ENCODE measurements at places on chromosomes 13 and 19. TPM values are rescaled to one million over a fixed set of nuclear protein-coding genes. Genes with fewer than 3 reads are reported as not detected.

DNA sequence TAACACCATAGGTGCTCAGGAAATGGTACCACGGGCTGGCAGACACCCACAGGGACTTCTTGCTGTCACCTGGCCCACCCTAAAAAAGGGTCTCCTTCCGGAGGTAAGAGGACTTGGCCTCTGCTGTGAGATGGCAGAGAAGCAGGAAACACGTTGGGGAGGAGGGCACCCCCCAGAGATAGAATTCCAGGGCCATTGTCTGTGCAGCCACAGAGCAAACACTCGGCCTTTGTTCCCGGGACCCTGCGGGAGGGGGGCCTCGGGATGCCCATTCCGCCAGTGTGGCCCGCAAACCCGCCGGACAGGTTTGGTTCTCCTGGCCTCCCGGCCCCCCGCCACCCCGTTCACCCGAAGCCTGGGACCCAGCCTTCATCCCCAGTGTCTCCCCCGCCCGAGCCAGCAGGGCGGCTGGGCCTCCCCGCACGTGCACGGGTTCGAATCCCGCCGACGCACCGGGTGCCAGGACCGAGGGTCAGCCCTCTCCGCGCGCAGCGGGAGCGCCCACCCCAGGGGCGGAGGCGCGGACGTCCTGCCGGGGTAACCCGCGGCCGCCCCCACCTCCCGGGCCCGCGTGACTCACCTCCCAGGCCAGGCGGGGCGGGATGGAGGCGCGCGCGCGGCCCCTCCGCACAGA, 714 bp downstream of the PLPP2 start:
- peaks cover 84% of the 10 kb centered on the region for H3K27me3 ChIP-seq
- H3K4me1 ChIP-seq, result peaks cover 40% of the 10 kb centered on the region
- no peak for DNase-seq
- no peaks in the 10 kb centered on the region for H3K36me3 ChIP-seq
- no peak overlapping the region for H3K27ac ChIP-seq

DNA sequence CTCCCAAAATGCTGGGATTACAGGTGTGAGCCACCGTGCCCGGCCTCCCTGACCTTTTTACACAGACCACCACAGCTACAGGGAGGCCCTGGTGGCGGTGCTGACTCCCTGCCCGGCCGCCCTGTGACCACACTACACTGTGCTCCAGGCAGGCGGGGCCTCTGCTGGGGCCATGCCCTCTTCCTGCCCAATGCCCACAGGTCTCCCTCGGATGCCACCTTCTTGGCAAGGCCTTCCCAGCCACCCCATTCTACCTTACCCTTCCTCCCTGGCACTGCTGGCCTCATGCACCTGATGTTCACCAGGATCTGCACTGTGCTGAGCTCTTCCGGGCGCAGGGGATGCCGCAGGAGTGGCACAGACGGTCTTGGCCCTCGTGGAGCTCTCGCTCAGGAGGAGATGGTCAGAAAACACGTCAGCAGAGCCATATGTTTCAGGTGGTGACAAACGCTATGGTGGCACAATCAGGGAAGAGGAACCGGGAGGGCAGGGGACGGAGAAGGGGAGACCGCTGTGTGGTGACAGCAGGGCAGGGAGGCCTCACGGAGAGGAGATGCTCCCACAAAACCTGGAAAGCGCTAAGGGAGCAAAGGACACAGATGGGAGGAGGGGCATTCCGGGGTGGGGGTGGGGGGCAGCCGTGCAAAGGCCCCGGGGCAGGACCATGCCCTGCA, 4.1 kb downstream of the PIP5K1C start:
- DNase-seq, result no peak
- H3K27me3 ChIP-seq, result no peaks in the 10 kb centered on the region
- H3K27ac ChIP-seq, result no peak overlapping the region
- H3K36me3 ChIP-seq, result peaks cover 3% of the 10 kb centered on the region

DNA sequence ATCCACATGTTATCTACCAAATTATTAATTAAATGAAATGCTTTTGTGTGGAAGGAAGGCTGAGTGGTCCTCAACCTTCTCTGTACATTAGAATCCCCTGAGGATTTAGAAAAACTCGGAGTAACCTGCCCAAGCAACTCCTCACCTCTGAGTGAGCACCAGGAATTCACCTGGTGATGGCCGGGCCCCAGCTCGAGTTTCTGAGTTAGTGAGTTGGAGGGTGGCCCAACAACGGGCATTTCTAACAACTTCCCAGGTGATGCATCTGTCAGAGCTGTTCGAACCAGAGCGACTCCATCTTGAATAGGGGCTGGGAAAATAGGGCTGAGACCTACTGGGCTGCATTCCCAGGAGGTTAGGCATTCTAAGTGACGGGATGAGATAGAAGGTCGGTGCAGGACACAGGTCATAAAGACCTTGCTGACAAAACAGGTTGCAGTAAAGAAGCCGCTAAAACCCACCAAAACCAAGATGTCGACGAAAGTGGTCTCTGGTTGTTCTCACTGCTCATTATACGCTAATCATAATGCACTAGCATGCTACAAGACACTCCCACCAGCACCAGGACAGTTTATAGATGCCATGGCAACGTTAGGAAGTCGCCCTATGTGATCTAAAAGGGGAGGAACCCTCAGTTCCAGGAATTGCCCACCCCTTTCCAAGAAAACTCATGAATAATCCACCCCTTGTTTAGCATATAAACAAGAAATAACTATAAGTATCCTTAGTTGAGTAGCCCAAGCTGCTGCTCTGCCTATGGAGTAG, 44.2 kb upstream of the SHISA2 start:
- no peaks in the 10 kb centered on the region for H3K36me3 ChIP-seq
- DNase-seq, result no peak
- no peak overlapping the region for H3K27ac ChIP-seq
- no peaks in the 10 kb centered on the region for H3K27me3 ChIP-seq
- no peaks in the 10 kb centered on the region for H3K4me1 ChIP-seq

DNA sequence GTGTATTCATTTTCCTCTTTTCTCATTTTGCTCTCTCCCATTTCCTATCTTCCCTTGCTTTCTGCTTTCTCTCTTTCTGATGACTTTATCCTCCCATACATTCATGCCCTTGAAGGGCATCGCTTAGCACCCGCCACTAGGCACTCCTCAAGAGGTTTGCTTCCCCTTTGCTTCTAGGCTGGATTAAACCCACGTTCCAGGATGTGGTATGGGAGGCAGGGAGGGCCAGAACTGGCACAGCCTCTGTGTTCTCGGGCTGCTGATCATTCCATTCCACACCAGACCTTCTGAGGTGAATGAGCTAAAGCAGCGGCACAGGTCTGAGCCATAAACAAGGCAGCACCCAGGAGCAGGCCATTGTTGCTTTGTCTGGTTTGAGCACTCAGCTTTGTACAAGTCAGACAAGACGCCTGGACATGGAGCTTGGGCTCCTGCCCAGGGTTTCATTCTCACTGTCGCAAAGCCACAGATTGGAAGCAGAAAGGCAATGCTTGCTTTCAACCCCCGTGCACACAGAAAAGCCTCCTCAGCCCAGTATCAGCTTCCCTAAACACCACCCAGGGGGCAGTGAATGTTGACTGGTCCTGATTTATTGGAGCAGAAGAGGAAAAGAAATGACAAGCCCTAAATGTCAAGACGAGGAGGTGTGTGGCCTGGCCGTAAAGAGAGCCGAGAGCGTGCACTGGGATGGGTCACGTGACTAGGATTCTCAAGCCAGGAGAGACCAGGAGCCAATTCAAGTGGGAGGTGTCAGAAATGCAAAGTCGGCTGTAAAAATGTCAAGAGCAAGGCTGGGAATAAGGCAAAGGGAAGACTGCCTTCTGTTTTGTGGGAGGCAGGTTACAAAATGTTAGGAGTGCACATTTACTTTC, 218.0 kb upstream of the SERP2 start:
- H3K4me3 ChIP-seq, result no peak overlapping the region
- H3K4me1 ChIP-seq, result no peaks in the 10 kb centered on the region
- no peaks in the 10 kb centered on the region for H3K27me3 ChIP-seq

- no peak for DNase-seq
- no peaks in the 10 kb centered on the region for H3K4me1 ChIP-seq
- H3K4me3 ChIP-seq, result no peak overlapping the region
- H3K36me3 ChIP-seq, result no peaks in the 10 kb centered on the region
Observed at GRCh38 chr13:70816853-70817252, 708.6 kb upstream of the KLHL1 start.

The PRODH2 gene
- total RNA-seq, result not detected
